ENCODE measurements at places on chromosomes 7 and 10. TPM values are rescaled to one million over a fixed set of nuclear protein-coding genes. Genes with fewer than 3 reads are reported as not detected.

GRCh38 chr10:90414926-90415325, 442.9 kb downstream of the HTR7 start:
- no peak overlapping the region for H3K27ac ChIP-seq
- peaks cover 3% of the 10 kb centered on the region for H3K4me1 ChIP-seq
- H3K36me3 ChIP-seq = no peaks in the 10 kb centered on the region

GRCh38 chr10:29603223-29603896, 31.4 kb downstream of the SVIL start:
- H3K4me1 ChIP-seq = peaks cover 22% of the 10 kb centered on the region
- H3K36me3 ChIP-seq = peaks cover 10% of the 10 kb centered on the region
- H3K4me3 ChIP-seq = no peak overlapping the region
- no peaks in the 10 kb centered on the region for H3K27me3 ChIP-seq
- no peak for DNase-seq

The GPR85 gene
- total RNA-seq = 0.32 TPM

The LAMB1 gene
- 32.8 TPM for total RNA-seq

The PGAM2 gene
- 129 TPM for total RNA-seq

GRCh38 chr10:103534621-103535498, 41.4 kb downstream of the NEURL1 start:
- no peaks in the 10 kb centered on the region for H3K4me1 ChIP-seq
- H3K36me3 ChIP-seq = no peaks in the 10 kb centered on the region
- H3K4me3 ChIP-seq = no peak overlapping the region

DNA sequence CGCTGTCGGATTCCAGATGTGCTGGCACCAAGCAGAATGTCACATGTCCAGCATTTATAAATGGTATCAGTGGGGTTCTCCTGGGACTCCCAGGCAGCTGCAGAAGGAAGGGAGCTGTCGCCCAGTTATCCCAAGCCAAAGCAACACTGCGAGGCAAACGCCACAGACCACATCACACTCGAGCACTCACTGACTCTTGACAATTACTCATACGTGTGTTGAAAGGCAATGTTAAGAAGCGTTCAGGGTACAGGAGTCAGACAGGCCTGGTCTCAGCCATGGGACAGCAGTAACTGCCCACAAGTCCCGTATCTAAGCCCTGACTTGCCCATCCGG, 113.4 kb downstream of the DIP2C start:
- peaks cover 12% of the 10 kb centered on the region for H3K4me1 ChIP-seq
- H3K4me3 ChIP-seq = no peak overlapping the region
- peak; percentile 51 for DNase-seq
- no peaks in the 10 kb centered on the region for H3K36me3 ChIP-seq

DNA sequence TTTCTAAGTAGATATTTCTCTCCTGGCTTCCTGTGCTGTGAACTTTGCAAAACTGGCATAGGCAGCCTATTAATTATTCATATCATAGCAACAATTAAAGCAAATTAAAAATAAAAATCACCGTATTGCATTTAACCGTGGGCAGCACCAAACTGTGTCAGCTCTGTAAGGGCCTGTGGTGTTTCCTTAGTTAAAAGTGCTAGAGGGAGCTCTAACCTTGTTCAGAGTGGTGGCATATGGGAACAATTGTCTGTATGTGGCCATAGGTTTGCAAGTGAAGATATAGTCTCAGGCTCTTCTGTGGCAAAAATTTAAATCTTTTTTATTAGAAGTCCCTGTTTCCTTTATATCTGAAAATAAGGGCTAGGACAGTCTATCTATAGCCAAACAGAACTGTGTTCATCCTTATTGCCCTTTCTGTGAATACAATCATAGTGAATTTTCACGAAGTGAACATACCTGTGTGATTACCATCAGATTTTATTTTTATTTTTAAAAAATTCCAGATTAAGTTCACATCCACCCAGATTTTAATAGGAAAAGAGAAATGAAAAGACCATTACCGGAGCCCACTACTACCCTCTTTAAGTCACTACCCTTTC, 92.6 kb downstream of the POLL start:
- no peak overlapping the region for H3K4me3 ChIP-seq
- peak; percentile 25 for DNase-seq
- no peaks in the 10 kb centered on the region for H3K36me3 ChIP-seq
- no peaks in the 10 kb centered on the region for H3K27me3 ChIP-seq
- no peak overlapping the region for H3K27ac ChIP-seq

The TMEM120A gene
- 24.6 TPM for total RNA-seq

The MYPN gene
- total RNA-seq = 5.3 TPM

DNA sequence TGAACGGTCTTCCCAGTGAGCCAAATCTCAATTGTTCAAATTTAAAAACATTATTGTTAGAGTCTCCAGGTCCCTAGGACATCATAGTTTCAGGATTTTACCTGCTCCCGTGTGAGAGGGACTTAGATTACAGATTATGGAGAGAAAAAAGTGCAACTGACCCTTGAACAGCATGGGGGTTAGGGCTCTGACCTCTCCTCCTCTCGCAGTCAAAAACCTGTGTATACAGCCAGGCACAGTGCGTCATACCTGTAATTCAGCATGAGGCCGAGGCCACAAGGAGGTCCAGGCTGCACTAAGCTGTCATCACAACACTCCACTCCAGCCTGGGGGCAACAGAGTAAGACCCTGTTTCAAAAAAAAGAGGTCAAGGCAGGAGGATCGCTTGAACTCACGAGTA, 25.5 kb downstream of the BAZ1B start:
- H3K36me3 ChIP-seq = peaks cover 75% of the 10 kb centered on the region
- H3K4me1 ChIP-seq = no peaks in the 10 kb centered on the region
- no peak overlapping the region for H3K4me3 ChIP-seq

DNA sequence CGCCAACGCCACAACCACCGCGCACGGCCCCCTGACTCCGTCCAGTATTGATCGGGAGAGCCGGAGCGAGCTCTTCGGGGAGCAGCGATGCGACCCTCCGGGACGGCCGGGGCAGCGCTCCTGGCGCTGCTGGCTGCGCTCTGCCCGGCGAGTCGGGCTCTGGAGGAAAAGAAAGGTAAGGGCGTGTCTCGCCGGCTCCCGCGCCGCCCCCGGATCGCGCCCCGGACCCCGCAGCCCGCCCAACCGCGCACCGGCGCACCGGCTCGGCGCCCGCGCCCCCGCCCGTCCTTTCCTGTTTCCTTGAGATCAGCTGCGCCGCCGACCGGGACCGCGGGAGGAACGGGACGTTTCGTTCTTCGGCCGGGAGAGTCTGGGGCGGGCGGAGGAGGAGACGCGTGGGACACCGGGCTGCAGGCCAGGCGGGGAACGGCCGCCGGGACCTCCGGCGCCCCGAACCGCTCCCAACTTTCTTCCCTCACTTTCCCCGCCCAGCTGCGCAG, 424 bp downstream of the EGFR start:
- DNase-seq = peak; percentile 46
- peak overlapping the region; percentile 72 for H3K4me3 ChIP-seq
- H3K27ac ChIP-seq = no peak overlapping the region
- peaks cover 96% of the 10 kb centered on the region for H3K27me3 ChIP-seq
- H3K4me1 ChIP-seq = peaks cover 3% of the 10 kb centered on the region

The SPDYE3 gene
- not detected for total RNA-seq

The MEOX2 gene
- 0.25 TPM for total RNA-seq

DNA sequence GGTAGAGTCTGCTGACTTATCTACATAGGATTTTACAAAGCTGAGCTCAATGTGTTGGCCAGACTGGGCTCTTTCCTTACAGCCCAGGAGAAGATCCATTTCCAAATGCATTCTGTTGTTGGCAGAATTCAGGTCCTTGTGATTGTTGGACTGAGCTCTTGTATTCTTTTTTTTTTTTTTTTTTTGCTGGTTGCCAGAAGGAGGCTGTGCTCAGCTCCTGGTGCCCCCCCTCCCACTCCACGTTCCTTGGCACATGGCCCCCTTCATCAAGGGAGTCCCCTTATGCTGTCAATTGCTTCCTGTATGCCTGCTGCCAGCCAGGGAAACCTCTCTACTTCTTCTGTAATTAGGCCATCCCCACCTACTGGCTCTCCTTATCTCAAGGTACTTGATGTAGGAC, 518.1 kb upstream of the AKR1E2 start:
- peak; percentile 44 for DNase-seq
- no peak overlapping the region for H3K4me3 ChIP-seq
- no peak overlapping the region for H3K27ac ChIP-seq
- no peaks in the 10 kb centered on the region for H3K36me3 ChIP-seq
- H3K4me1 ChIP-seq = peaks cover 21% of the 10 kb centered on the region

DNA sequence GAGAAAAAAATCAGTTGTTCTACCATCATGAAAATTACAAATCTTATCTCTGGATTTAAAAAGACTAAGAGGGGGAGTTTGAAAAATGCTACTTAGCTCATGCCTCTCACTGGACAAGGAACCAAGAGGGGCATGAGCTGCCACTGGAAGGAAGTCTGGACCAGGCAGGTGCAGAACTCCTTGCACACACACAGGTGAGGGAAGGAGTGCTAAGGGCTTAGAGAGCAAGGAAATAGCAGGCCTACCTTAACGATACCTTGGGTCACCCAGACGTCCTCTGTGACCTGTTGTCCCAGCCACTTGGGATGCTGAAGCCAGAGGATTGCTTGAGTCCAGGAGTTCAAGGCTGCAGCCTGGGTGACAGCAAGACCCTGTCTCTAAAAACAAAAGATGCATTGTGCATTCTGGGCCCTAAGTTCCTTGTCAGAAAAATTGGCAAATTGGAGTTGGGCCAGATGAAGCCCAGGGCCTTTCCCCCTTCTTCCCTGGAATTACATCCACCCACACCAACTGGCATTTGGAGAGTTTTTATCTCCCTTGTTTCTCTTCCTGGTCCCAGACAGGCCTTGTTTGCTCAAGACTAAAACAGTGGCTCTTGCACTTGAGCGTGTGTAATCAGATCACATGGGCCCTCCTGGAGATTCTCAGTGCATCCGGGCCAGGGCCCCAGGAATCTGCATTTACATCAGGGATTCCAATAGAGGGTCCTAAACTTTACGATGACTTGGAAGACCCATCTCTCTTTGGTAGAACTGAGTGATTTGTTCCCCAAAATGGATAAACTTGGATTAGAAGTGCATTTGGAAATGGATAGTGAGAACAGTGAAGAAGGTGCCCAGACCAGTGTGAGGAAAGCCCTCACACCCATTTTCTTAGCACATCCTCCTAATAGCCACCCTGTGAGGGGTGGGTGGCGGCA, 3.0 kb downstream of the DDIT4 start:
- H3K36me3 ChIP-seq = peaks cover 11% of the 10 kb centered on the region
- no peak for DNase-seq
- H3K4me1 ChIP-seq = peaks cover 23% of the 10 kb centered on the region
- H3K27ac ChIP-seq = peak overlapping the region; percentile 80

DNA sequence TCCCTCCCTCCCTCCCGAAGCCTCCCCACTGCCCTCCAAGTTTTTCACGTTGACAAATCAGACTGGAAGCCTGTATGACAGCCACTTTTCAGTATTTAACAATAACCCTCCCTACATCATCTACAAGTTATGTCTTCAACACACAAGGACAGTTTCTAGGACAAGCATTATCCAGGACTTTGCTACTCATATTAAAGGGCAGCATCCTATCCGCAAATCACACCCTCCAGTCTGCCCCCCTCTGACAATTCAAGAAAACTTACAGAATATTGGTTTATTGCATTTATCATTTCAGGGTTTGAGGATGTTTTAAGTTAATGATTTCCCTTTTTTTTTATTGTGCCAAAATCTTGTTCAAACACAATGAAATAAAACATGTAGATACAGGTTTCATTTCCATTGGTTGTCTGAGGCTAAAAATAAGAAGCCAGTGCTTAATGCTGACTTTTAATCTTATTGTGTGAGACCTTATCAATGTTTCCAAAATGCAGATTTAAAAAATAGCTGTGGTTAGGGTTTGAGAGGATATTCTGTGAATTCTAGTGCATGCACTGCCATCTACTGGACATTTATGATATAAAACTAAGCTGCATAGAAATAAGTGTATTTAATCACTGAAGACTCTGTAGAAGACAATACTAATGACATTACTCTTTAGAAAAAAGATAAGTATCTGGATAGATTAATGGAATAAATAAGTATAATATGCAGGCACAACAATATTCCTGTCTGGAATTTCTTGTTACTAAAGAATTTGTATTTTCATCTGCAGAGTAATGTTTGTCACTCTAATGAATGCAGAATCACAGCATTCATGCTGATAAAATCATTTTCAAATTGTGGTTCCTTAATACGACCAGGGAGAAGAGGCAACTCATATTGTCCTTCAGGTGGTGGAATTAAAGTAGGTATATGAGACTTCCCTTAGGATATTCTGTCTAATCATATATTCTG, 64.1 kb downstream of the CAV1 start:
- peaks cover 10% of the 10 kb centered on the region for H3K4me1 ChIP-seq
- no peak overlapping the region for H3K4me3 ChIP-seq
- DNase-seq = peak; percentile 67
- no peaks in the 10 kb centered on the region for H3K36me3 ChIP-seq

The PIP gene
- not detected for total RNA-seq

The MNX1 gene
- 0.77 TPM for total RNA-seq

- H3K36me3 ChIP-seq = no peaks in the 10 kb centered on the region
- H3K4me3 ChIP-seq = no peak overlapping the region
- DNase-seq = peak; percentile 61
- H3K27ac ChIP-seq = peak overlapping the region; percentile 81
- no peaks in the 10 kb centered on the region for H3K27me3 ChIP-seq
- peaks cover 31% of the 10 kb centered on the region for H3K4me1 ChIP-seq
Observed at GRCh38 chr10:63713191-63714144, 192.3 kb downstream of the REEP3 start.

DNA sequence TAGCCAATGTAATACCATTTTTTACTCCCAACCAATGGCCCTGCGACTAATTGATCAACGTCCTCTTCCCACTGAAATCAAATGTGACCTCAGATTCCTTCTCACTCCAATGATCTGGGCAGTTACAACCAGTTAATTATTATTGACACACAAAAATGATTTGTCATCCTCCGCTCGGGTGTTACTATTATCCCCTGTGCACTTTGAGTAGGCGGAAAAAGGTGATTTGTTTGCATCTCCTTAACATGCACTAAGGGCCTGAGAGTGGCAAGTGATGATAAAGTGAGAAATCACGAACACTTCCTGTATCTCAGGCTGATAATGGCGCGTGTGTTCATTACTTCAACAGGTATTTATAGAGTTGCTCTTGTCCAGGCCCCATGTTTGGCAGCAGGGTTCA, 40.9 kb upstream of the PNLIP start:
- no peak overlapping the region for H3K27ac ChIP-seq
- no peak overlapping the region for H3K4me3 ChIP-seq
- DNase-seq = no peak
- no peaks in the 10 kb centered on the region for H3K27me3 ChIP-seq

DNA sequence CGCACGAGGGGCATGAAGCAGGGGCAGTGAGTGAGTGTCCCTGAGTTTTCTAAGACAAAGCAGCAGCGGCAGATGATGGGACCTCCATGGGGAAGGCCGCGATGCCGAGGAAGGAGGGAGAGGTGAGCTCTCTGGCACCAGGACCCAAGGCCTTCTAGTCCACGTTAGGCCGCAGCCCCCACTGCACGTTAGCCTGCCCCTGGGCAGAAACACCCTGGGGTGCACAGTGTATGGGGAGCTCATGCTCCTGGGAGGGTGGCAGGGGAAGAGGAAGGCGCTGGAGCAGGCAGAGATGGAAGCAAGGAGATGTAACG, 97.3 kb upstream of the IKZF1 start:
- no peak overlapping the region for H3K4me3 ChIP-seq
- no peaks in the 10 kb centered on the region for H3K36me3 ChIP-seq
- no peak for DNase-seq
- H3K27ac ChIP-seq = no peak overlapping the region

Data from cardiac muscle cell (in vitro differentiated cells and primary cell).